ENCODE measurements at places on chromosomes 7 and 10.

DNA sequence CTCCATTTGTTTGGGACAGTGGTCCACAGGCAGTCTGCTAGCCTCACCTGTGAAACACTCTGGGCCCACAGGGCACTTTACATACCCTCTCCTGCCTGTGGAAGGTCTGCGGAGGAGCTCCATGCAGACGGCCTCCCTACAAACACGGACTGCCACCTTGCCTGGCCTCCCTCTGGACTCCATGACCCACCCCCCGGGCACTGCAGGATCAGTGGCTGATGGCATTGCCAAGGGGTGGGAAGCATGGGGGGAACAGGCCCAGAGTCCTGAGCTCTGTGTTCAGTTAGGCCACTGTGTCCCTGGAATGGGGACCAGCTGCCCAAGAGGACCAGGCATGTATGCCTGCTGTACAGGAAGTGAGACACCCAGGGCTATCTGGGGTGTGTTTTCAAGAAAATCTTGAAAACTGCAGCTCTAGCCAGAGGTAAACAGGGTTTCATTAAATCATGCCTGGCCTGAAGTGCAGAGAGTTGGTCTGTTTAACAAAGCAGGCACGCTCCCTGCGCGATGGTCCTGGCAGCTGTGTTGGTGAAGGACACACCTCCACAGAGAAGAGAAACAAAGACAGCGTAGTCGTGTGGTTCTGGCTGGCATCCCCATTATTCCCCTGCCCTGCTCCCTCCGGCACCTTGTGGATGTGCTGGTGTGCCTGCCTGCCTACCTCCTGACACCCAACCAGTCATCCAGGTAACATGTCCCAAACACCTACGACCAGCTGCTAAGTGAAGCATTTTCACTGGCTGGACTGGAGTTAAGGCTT lies 470.8 kb upstream of the ZMIZ1 start:
- DNase-seq, result no peak

DNA sequence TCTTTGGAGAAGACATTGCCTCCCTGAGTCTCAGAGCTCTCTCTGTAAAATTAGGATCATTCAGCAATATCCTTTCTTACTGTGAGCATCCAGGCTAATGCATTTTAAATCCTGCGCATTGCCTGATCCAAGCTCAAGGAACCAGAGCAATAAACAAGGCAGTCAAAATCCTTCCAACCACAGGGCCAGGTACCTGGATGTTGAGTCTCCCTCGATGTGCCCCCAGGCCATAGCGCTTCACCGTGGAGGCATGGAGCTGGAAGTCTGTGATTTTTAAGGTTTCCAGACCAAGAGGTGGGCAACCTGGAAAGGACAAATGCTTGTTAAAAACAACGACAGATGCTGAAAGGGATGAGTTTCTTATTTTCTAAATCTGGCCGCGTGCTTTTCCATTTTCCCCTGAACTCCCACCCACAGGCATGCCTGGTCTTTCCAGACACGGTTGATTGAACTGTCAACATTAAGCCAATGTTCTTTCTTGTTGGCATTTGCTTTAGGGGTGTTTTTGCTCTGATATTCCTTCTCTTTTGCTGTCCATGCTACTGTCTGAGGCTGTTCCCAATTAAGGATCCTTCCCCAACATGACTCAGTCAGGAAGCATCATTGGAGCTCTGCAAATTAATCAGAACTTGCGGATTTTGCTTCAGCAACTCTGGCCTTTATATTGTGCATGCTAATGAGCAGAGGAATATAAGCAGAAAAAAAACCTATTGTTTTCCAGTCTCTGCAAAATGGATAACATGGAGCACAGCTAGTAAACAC lies 29.0 kb downstream of the CPXM2 start:
- peak; percentile 39 for DNase-seq

DNA sequence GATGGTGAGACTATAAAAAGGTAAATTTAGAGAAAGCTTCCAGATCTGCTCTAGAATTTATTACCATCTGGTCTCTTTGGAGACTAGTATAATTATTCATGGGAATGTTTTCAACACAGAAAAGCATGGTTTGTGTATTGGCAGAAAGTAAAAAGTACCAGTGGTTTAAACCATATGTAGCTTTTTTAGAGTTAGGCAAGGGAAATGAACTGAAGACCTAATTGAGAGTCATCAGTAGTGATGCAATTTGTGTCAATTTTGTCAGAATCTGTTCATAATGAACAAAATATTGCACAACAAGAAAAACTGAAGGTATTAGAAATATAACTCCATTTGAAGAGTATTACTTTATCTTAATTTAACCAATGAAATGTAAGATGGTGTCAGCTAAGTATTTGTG lies 181.4 kb downstream of the ADK start:
- DNase-seq, result peak; percentile 58

- no peak for DNase-seq
These were observed 11.4 kb downstream of the CLDN3 start for GRCh38 chr7:73758581-73759138.

GRCh38 chr10:90162271-90162853 lies 461.0 kb downstream of the KIF20B start:
- no peak for DNase-seq

GRCh38 chr10:80406204-80406603 lies 2.1 kb upstream of the PRXL2A start:
- DNase-seq, result no peak

DNA sequence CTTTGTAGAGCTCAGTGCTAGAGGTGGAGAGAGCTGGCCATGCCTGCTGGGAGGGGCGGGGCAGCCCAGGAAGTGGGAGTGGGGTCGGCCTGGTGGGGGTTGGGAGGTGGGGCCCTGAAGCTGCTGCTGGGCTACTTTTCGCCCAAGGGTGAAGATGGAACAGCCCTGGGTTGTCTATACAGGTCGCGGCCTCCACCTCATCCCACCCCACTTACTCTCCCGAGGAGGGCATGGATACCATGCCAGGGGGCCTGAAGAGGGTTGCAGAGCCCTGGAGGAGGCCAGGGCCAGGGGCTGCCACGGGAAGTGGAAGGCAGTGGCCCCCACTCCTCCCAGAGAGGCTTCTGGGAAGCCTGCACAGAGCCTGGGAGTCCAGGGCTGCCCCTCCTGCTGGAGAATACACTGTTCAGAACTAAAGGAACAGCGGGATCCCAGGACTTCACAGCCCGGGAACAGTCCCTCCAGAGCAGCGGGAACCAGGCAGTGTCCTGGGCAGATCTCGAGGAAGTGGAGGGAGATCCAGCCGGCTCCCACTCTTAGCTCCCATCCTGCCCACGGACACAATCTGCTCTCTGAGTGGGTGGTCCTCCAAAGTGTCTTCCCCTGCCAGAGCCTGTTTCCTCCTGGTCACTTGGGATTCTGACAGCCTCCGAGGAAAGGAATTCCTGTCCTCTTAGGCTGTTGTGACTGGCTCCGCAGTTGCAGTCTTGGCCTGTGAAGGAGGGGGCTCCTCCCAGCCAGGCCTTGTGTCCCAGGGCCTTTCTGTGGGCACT lies 23.5 kb downstream of the MAT1A start:
- no peak for DNase-seq

GRCh38 chr10:80537736-80538480 lies at the start of gene SH2D4B:
SH2D4B (plus strand) TSS chr10:80537902; CDS start chr10:80538332, 430 bp downstream.
- no peak for DNase-seq

- no peak for DNase-seq
These were observed 37.1 kb downstream of the CXCL12 start for GRCh38 chr10:44347609-44348400.
